ENCODE measurements at places on chromosomes 2 and 18.

DNA sequence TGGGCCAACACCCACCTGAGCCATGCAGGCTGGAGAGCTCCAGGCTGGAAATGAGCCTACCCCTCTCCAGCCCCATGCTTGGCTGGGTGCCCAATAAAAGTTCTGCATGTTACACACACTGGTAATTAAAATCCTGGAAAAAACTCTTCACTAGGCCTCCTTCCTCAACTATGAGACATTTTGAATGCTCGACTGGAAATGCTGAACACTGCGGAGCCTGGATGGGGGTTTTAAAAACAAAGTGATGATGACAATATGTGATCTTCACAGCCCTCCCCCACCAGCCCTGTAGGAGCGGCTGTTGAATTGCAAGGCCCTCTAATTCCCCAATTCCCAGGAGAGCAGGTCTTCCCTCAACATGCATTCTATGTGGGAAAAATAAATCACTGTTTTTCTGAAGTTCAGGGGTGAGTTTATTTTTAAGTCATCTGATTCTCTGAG lies 179.2 kb downstream of the TTC32 start:
- DNase-seq: no peak

DNA sequence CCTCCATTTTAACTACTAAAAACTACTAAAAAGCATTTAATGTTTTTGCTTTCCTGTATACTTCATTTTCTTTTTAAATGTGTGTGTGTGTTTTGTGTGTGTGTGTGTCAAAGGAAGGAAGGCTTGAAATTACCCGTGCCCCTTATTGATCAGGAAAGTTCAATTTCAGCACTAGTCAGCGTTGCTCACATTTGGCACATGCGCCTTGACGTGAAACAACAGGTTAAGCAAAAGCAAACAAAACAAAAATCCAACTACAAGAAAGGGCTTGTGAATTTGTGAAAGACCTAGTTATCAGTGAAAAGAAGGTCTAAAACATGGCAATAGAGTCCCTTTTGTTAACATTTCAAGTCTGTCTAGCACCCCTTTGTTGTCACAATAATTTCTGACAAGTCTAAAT lies 72.5 kb downstream of the KCNH7 start:
- DNase-seq: no peak

DNA sequence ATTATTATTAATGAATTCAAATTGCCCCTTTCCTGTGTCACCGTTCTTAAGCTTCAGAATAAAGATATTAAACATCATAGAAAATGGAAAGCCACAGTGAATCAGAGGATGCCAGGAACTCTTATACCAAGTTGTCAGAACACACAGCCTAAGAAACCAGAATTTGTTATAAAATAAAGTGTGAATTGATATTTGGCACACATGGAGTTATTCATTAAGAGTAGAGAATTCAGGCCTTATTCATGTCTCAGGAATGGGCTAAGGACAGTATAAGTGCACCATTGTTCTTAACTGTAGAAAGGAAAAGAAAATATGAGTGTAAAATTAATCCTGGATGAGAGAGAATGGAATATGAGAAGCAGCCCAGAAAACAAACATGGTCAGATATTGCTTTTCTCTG lies 86.7 kb upstream of the ATP8B1 start:
- DNase-seq: no peak

DNA sequence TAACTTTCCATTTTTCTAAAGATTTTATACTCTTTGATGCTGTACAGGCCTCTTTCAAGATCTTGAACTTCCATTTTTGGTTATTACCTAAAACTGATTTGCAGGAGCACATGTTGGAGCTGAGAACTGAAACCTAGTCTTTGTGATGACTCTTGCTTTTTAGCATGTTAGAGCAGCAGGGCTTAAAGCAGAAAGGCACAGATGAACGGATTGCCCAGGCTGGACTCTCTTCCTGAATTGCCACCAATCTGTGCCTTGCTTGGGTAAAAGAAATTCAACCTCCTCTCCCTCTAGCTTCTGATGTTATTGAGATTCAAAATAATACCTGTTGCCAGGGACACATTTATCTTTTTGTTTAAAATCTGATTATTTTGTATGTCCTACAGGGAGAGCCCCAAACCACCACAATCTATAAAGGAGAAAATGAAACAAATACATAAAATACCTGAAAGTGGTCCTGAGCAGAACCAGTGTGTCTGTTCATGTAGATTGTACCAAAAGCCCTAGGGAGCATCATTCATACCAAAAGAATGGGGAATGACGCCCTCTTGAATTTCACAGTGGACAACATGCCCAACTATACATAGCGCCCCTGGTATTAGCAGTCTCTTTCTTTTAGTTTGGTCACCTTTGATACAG lies 277.0 kb upstream of the MAP2 start:
- no peak for DNase-seq

DNA sequence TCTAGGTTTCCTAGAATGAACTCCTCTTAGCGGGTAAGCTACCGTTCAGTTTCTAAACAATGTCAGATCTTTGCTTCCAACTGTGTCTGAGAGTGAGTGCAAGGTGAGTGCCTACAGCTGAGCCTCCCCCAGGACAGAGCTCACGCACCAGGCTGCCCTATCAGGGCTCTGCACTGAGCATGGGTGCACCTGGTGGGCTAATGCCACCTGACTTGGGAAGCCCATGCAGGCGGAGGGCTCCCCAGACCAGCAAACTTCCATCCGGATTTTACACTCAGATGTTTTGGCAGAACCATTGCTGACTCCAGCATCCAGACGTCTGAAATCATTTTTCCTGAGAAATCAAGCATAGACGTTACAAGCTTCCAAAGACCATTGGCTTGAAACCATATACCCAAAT lies 16.1 kb upstream of the MLPH start:
- DNase-seq: no peak

GRCh38 chr2:120177973-120178372 lies 45.2 kb downstream of the TMEM185B start:
- no peak for DNase-seq

GRCh38 chr2:40103590-40103989 lies 324.5 kb upstream of the THUMPD2 start:
- DNase-seq: no peak

DNA sequence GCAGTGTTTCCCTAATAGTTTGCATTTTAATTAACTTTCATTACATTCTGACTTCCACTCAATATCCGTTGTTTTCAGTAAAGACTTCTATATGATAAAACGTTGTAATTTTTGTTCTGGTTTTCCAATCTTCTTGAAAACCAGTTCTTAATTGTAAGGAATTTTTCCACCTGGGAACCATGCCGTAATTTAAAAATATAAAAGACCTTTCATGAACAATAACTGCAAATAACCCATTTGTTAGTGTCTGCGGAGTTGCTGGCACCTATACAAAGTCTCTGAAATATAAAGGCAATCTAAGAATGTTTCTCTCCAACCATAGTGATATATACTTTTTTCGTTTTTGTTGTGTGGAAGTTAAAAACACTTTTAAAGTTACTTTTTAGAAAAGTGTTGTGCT lies 7.7 kb upstream of the SATB2 start:
- DNase-seq: no peak

DNA sequence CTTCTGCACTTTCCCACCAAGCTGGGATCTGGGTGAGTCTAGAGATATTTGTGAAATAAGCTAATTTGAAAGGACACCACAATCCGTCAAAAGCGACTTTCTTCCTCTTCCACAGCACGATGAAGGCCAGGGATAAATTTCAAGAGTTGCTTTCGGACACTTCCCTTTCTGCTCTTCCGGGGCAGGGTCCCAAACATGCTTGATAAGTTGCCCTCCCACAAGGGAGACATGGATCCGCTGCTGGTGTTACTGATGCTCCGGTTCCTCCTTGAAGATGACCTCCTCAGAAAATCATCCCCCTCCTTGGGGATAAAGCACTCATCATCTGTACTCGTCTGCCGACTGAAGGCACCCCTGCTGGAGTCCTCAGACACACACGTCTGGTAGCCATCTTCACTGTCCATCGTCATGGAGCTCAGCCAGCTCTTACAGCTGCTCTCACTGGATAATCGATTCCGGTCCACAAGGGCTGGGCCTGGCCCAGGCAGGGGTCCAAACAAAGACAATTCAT lies 28.2 kb downstream of the CYTIP start:
- DNase-seq: no peak
